ENCODE measurements at places on chromosomes 6 and 20.

DNA sequence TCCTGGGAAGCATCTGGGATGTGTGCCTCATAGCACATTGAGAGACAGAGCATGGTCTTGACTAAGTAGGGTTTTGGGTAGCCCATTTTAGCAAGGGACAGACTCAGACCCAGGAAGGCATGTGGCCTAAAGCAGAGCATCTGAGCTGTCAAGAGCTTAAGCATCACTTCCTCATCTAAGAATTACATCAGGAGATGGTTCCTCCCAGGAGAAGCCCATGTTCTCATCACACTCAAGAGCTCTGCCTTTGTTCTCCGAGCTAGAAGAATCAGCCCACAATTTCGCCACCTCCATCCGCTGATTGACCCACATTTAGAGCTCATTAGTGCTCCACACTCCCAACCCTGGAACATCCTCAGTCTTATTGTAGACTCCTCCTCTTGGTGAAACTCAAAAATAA is 68.3 kb downstream of the NPEPL1 start:
- DNase-seq: no peak

GRCh38 chr6:162058281-162058875 is 669.2 kb downstream of the PRKN start:
- no peak for DNase-seq

DNA sequence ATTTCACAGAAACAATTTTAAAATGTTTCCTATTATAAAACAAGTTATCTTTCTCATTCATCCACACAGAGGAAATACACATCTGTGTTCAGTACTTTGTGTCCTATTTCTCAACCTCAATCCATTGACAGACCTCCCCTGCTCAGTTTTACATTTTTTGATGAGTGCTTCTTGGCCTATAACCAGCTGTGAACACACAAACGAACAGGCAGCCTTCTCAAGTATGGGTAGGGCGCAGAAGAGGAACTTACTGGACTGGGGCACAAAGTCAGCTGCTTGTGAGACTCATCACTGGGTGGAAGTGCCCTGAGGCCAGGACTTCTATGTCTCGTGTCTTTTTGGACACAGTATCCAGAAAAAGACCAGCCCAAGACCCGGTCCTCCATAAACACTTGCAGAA is 2.8 kb downstream of the RPS6KA2 start:
- no peak for DNase-seq

DNA sequence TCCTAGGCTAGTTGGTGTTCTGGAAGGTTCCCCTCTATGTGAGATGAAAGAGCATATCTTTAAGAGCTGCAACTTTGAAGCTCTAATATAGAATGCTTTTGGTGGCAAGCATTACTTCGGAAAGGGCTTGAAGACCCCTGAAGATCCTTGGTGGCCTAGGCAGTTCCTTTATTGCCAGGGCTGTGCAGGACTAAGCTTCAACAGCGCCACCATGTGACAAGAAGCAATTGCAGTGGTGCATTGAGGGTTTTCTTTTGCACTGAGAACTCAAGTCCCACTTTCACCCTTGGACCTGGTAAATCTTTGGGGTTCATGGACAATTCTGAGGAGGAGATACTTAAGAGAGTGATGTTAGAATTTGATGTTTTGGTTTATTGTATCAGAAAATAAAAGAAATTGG is 237.4 kb upstream of the GMDS start:
- DNase-seq: no peak

GRCh38 chr6:134022650-134023049 is 29.8 kb downstream of the SLC2A12 start:
- DNase-seq: no peak

DNA sequence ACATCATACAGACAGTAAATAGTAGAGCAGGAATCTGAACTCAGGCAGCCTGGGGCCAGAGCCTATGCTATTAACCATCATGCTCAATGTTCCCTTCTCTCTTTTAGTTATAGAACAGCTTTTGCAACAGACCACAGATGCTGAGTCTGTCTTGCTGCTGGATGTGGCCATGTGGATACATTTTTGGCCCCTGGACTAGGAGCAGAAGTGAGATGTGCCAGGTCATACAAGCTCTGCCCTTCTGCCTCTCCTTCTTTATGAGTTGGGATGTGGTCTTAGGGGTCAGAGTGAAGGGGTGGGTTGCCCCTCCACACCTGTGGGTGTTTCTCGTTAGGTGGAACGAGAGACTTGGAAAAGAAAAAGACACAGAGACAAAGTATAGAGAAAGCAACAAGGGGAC is 14.6 kb upstream of the AARS2 start:
- no peak for DNase-seq

DNA sequence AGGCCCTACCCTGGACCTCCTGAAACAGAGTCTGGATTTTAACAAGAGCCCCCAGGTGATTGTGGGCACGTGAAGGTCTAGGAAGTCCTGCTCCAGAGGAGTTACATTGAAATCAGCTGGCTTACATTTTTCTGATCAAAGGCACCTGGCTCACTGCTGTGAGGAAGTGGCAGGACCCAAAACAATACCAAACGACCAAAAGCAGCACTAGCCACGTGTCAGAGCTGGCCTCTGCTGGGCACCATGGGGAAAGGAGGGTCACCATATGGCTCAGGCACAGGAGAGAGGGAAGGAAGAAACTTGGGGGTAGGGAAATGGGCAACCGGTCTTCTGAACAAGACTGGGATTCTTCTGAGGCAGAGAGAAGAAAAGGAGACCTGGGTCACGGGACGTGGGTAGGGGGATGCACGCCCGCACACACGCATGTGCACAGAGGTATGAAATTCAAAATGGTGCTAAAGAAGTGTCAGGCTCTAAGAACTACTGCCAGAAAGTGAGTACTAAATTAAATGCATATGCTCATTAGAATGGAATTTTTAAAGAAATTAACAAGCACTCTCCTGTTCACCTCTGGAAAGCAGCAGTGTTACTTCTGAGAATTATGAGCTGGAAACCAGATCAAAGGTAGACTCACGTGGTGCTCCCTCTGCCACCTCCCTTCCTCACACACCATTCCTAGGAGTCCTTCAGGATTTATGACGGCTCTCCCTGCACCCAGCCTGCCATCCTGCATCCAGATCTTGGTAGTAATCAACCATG is 113.6 kb downstream of the TRERF1 start:
- no peak for DNase-seq

GRCh38 chr20:23624324-23624691 is 13.4 kb downstream of the CST3 start:
- DNase-seq: no peak

DNA sequence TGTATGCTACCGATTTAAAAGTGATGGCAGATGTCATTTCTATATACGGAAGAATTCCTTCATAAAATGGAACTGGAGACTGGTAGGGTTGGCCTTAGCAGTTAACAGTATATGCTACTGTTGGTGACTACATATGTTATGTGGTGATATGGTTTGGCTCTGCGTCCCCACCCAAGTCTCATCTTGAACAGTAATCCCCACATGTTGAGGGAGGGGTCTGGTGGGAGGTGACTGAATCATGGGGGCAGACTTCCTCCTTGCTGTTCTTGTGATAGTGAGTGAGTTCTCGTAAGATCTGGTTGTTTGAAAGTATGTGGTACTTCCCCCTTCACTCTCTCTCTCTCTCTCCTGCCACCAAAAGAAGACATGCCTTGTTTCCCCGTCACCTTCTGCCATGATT is 29.6 kb downstream of the RGS17 start:
- no peak for DNase-seq

DNA sequence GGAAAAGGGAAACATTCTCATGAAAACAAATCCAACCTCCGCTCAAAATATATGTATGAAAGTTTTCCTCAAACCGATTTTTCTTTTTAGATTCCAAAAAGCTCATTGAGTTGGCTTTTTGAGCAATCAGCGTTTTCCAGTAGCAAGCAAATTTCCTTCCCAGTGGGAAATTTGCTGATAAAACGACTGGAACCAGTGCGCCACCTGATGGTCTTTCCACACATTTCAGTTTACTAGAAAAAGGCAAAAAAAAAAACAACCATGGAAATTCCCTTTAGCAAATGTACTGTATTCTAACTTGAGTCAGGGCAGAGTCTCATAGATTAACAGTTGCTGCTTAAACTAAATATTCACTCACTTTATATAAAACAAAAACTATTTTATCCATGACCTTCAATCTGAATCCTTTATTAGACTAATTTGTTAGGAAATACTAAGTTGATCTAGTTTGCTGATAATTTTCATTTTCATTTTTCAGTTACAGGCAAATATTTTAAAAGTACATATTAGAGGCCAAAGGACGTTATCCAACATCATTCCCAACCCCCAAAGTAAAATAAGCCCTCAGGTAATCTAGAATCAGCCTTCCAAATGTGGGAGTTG is 271.5 kb downstream of the FOXA2 start:
- DNase-seq: no peak

DNA sequence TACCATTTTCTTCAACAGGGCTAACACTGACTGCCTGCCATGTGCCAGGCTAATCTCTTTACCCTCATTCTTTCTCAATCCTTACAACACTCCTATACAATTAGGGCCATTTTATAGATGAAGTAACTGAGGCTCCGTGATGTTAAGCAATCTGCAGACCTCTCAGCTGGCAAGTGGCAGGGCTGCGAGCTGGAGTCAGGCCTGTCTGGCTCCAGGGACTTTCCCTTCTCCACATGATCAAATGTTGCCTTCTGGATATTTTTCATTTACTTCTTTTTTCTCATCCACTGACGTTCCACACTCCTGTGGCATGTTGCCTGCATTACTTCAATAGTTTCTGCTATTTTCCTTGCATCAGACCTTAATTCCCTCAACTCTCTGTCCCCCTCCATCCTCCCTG is 55.2 kb upstream of the TAGAP start:
- no peak for DNase-seq

DNA sequence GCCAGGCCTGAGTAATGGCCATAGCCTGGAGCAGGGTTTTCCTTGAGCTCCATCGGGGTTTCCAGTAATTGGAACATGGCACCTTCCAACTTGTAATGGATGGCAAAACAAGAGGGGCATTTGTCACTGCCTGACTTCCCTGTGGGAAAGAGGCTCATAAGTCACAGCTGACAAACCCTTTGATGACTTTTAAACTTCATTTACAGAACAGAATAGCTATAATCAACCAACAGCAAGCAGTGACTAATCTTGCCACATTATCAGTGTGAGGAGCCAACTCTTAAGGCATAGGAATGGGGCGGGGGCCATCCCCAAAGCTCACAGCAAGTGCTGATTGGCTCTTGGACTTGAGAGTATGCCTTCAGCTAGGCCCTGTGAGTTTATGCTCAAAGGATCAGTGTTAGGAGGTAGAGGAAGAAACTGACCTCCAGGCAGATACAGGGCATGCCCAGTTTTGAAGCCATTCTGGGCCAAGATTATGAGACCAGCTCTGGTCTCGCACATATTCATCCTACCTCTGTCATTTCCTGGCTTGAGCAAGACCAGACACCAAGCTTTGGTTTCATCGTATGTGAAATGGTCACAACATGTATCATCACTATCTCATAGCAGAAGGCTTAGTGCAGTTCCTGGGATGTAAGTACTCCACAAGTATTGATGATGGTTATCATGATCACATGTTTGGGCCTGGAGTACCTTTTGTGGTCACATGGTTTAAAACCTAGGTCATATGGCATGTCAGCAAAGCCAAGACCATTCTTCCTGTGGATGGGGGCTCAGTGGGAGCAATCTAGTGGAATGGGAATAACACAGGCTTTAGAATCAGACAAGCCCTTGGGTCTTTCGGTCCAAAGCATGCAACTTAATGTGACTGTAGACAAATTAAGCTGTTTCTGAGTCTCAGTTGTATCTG is 49.2 kb downstream of the EIF2S2 start:
- DNase-seq: no peak

DNA sequence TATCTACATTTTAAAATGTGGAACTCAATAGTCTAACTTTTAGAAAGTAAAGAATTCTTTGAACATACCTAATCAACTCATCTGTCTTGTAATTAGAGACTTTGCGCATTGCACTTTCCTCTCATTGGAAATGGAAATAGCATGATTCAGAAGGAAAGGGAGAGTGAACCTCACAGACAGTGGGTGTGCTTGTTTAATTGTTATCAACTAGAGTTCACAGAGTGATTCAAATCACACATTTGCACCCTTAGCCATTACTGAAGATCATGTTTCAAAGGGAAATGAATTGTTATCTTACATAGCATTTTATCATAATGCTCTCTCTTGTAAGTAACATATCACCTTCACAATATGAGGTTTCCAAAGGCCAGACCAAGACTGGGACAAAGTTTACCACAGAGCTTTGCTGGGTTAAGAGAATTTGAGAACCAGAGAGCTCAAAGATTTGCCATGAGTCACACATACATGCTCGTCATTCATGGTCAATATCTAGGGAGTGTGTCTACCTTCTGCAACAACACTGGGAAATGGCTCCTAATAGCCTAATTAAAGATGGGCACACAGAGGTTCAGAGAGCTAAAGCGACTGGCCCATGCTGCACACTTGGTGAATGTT is 21.5 kb downstream of the GSTA3 start:
- DNase-seq: no peak

- DNase-seq: no peak
Observed at GRCh38 chr6:583635-584034, 73.3 kb downstream of the HUS1B start.

DNA sequence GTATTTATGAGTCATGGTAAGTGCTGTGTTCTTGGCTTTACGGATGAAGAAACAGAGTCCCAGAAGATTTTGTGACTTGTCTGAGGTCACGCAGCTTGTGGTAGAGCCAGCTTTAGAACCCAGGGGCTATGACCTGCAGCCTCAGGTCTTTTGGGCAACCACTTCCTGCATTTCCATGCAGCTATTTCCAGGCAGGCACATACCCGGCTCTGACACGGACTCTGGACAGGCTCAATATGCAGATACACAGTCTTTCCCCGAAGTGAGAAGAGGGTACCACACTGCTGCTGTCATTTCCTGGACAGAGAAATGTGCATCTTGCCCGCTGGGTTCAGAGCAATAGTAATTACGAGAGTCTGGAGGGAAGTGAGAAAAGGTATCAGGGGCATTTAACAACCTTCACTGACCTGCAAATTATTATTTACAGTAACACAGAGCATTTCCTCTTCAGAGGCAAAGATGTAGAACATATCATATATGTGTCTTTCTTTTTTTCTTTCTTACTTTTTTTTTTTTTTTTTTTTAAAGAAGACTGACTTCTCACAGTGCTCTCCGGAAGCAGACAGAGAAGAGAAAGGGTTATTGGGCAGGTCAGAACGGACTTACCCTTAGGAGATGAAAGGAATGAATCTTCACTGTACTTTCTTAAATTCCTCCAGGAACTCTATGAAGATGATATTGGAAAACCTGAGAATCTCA is 185.1 kb downstream of the CLIC5 start:
- DNase-seq: no peak

GRCh38 chr20:44644230-44644617 is 7.3 kb downstream of the ADA start:
- DNase-seq: peak; percentile 16

DNA sequence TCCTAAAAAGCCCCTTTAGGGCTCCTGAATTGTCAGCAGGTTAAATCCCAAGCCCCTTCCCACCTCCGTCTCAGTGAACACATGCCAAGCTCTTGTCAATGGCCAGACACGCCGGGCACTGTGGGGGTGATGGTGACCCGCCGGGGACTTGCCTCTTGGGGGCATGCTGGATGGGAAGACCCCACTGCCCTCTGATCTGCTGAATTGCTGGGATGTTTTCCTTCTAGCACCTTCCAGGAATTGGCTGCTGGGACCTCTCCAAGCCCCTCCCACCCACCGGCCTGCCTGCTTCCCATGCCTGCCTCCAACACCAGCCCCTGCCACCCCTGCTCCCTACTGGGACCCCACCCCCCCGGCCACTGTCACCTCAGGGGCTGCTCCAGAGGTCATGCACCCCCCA is 345.9 kb downstream of the CDH4 start:
- DNase-seq: no peak

GRCh38 chr20:48359692-48360341 is 468.0 kb downstream of the PREX1 start:
- DNase-seq: no peak

Measured in T-helper 1 cell (primary cell).